ENCODE measurements at places on chromosomes 11 and 22.
A peak's percentile ranks its signal among the peaks of the same experiment; 100 is the strongest.

- no peak for DNase-seq
Observed at GRCh38 chr11:18088966-18089365, 16.9 kb downstream of the SAAL1 start.

- DNase-seq = no peak
Observed at GRCh38 chr11:64229744-64230170, 591 bp upstream of the DNAJC4 start.

DNA sequence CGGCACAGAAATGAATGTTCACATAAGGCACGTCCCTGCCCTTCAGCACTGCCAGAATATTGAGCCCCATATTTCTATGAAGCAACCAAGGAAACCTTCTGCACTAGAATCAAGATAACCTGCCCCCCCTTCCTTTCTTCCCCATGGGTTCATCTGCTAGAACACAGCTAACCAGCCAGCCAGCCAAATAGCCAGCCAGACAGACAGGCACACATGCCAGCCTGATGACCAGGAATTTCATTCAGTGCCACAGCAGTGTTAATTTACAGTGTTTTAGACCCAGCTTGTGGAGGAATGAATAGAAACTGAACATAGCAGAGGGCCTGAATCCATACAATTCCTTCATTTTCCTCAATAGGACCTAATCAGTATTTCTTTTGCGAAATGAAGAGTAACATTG is 57.0 kb downstream of the TENM4 start:
- no peak for DNase-seq

DNA sequence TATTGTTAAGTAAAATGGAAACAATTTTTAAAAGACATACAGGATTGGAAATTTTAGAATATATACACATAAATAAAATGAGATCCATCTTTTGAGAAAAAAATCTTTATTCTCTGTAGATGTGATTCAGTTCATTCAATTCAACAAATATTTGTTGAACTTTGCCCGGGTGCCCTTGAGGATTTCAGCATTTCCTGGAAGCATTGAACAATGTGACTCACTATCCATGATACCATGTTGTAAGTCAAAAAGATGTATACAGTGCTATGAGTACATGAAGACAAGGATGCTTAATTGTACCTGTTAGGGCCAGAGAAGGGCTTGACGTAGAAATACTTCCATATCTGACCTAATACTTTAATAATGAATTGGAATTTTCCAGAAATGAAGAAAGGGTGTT is 353.7 kb downstream of the METTL15 start:
- no peak for DNase-seq

GRCh38 chr22:49199224-49199623 is 628.4 kb downstream of the BRD1 start:
- no peak for DNase-seq

GRCh38 chr22:28574159-28574788 is 105.4 kb downstream of the TTC28 start:
- DNase-seq = no peak

- no peak for DNase-seq
Observed at GRCh38 chr11:62553839-62554361, 7.3 kb upstream of the AHNAK start.

GRCh38 chr11:103069367-103069766 is 22.6 kb downstream of the DCUN1D5 start:
- no peak for DNase-seq

GRCh38 chr22:21866833-21867527 is 465 bp downstream of the MAPK1 start:
- peak; percentile 14 for DNase-seq

DNA sequence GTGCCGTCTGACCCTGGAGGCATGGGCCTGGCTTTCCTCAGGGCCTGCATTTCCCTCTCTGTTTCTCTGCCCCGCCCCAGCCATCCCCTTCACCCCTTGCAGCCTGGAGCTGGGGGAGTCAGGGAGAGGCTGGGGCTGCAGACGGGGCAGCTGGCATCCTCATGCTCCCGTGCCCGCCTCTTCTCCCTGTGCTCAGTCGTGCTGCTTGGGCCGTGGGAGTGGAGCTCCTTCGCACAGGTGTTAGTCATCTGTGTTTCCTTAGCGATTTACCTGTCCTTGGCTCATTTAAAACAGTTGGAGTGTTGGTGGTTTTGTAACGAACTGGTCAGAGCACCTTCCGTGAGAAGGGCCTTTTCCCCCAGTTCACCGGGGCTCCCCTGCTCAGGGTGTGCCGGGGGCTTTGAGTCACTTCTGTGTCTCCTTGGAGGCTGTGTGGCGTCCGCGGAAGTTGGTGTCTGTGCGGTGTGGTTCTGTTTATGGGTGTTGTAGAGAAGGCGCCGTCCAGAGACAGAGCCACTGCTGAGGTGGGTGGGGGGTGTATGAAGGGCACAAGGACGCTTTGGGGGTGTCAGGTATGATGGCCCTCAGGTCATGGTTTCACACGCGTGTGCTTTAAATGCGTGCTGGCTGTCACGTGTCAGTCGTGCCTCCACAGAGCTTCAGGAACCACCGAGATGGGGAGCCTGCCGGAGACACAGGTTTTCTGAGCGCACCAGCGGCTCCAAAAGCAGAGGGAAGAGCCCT is 19.5 kb downstream of the BRSK2 start:
- no peak for DNase-seq

- DNase-seq = no peak
Observed at GRCh38 chr11:126279191-126279590, 3.7 kb upstream of the TIRAP start.
